ENCODE measurements at places on chromosomes 5 and 9.

GRCh38 chr5:117652036-117652957 lies 1077.7 kb upstream of the SEMA6A start:
- no peak for DNase-seq

DNA sequence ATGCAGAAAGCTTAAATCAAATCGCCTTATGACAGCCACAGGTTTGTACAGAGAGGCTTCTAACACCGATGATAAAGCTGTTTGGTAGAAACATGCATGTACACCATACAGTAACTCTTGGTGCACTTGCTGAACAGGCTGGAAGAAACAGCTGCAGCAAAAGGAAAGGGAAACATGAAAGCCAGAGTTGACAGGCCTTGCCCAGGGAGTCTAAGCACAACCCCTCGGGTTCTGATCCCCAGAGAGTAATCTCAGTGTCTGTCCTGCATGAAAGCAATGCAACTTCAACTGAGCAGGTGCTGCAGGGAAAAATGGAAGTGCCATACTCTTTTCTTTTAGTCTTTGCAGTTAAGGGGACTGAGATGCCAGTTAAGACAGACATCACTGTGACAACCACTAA lies 419.9 kb downstream of the BNC2 start:
- no peak for DNase-seq

GRCh38 chr5:77380636-77381035 lies 111.5 kb downstream of the WDR41 start:
- no peak for DNase-seq

- DNase-seq: no peak
Measured at GRCh38 chr9:72560086-72560485, 38.7 kb downstream of the TMC1 start.

DNA sequence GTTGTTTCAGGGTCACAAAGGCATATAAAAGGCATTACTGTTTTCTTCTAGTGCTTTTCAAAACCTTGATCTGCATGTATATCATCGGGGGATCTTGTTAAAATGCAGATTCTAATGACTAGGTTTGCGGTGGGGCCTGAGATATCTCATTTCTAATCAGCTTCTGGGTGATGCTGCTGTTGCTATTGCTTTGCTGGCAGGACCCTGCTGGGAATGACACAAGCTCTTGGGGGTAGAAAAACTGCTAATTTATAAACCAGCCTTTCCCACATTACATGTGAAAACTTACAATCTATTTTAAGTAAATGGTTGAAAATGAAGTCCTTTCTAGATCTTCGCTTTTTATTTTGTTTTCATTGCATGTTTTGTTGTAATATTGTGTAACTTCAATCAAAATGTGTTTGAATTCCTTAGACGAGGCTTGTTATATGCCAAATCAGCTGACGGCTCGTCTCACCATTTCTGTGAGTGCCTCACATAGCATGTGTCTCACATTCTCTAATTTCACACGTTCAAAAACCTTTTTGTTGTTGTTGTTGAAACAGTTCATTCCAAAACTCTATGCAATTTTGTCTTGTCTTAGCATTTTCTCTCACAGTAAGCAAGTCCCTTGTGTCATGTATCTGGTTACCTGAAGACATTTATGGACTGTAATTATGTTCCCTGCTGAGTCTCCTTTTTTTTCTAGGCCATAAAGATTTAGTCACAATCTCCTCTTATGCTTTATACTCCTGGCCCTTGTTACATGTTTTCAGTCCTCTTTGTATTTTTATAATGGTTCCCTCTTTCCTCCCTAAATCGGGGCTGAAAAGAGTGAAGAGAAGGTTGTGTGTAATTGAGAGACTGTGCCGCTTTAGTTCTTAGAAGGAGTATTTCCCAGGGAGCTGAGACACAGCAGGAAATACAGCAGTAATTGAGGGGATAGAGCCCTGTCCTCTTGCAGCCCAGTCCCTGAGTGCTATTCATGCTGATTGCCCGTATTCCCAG lies 521.0 kb upstream of the SEMA6A start:
- DNase-seq: no peak

DNA sequence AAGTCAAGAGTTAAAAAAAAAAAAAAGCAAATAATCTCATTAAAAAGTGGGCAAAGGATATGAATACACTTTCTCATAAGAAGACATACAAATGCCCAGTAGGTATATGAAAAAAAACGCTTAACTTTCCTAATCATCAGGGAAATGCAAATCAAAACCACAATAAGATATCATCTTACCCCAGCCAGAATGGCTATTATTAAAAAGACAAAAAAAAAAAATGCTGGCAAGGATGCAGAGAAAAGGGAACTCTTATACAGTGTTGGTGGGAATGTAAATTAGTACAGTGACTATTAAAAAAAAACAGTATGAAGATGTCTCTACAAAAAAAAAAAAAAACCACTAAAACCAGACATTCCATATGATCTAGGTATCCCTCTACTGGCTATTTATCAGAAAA lies 79.4 kb downstream of the LPAR1 start:
- no peak for DNase-seq

DNA sequence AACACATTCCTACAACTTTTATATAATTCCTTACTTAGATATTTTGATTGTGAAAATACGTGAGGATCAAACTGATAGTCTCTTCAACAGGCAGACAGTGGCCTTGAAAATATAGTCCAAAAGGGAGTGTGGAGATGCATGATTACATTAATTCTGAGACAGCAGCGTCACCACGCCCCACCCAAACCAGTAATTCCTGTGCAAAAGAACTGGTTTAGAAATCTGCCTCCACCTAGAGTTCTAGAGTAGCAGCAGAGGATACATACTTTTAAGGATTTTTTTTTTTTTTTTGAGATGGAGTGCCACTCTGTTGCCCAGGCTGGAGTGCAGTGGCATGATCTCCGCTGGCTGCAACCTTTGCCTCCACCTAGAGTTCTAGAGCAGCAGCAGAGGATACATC lies 1.6 kb upstream of the TUT7 start:
- DNase-seq: no peak

- DNase-seq: no peak
Measured at GRCh38 chr5:73204332-73204731, 31.3 kb downstream of the TMEM174 start.

DNA sequence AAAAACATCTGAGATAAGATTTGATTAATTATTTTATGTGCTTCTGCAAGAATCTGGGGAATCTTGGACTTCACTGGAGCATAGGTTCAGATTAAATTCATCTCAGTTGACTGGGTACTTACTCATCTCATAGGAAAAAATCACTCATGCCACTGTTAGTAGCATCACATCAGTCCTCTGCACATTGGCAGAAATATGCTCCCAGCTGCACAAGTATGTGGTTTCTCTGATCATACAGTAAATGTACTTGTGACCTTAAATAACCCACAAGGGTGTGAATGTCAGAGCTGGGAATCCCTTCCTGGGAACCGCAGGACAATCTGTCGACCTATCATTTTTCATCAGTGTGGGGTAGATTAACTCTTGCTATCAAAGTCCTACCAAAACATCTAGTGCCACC lies 203.7 kb upstream of the SLC24A2 start:
- no peak for DNase-seq
